Islet precursor cell (in vitro differentiated cells): ENCODE measurements at places on chromosomes 7 and 10.

DNA sequence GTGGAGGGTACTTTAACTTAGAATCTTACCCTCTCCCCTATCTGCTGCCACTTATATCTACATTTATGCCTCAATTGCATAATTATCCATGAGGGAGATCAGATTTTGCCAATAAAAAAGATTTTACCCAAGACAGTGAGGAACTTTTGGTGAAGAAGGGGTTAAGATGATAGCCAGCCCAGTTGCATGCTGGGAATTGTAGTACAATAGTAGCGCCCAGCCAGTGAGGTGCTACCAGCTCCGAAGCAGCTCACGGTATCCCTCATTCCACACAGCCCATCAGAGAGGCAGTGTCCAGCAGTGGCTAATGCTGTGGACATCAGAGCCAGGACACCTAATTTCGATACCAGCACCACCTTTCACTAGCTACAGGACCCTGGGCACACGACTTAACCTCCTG is 5.9 kb upstream of the LGI1 start:
- no peak for DNase-seq

- no peak for DNase-seq
Measured at GRCh38 chr10:60726257-60726656, 52.0 kb upstream of the CDK1 start.

GRCh38 chr10:26689399-26689798 is 8.1 kb upstream of the PDSS1 start:
- no peak for DNase-seq

- DNase-seq: no peak
Measured at GRCh38 chr10:121355161-121355560, 243.1 kb downstream of the FGFR2 start.

- no peak for DNase-seq
Measured at GRCh38 chr10:53379956-53380355, 607.4 kb upstream of the MBL2 start.

- no peak for DNase-seq
Measured at GRCh38 chr7:474605-475424, 44.8 kb downstream of the PDGFA start.

- no peak for DNase-seq
Measured at GRCh38 chr7:134804854-134805253, 25.4 kb downstream of the CALD1 start.

GRCh38 chr10:116687633-116688032 is 54.7 kb downstream of the HSPA12A start:
- DNase-seq: no peak

- DNase-seq: no peak
Measured at GRCh38 chr7:7772397-7772821, 54.0 kb upstream of the RPA3 start.

DNA sequence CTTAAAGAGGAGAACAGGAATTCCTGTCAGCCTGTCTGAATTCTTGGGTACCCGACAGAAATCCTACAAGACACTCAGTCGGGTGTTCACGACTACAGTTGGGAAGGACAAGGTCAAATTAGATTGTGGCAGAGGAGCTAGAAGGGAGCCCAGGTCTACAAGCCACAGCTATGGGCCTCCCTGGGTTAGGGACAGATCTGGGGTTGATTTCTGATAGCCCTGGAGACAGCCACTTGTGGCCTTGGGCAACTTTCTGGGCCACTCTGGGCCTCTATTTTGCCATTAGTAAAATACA is 39.7 kb upstream of the ANTXRL start:
- no peak for DNase-seq
